KBM-7 (cell line): ENCODE measurements at places on chromosomes 12 and 14.

GRCh38 chr12:65171073-65171472 lies 1.7 kb downstream of the LEMD3 start:
- no peak for DNase-seq

- no peak for DNase-seq
Measured at GRCh38 chr12:54988402-54989054, 4.0 kb upstream of the TESPA1 start.

GRCh38 chr14:66405158-66405557 lies 81.0 kb upstream of the CCDC196 start:
- no peak for DNase-seq

GRCh38 chr12:15629108-15629507 lies 160.1 kb downstream of the EPS8 start:
- DNase-seq = peak; percentile 7

DNA sequence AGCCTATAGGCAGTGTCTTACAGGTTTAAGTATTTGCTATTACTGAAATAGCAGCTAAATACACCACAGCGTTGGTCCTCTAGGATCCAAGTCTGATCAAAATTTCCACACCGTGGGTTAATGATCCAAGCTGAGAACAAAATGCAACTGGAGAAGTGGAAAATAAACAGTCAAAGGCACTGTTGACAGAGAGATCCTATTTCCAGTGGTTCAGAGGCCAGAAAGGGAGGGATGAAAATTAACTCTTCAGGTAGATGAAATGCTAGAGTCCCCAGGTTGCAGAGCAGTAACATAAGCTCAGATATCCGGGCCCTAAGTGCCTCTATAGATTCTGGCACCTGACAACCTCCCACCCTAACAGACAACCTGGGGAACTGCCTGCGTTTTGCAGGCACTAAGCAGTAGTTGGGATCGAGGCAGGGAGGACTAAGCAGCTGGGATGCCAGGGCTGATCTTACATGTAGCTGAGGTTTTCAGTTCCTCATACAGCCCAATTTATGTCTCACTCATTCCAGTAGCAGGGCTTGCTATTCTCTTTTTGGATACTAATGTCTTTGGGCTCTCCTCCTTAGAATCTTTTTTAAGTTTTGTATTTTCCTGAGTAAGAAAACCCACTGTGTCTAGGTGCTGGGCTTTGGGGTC lies 42.7 kb upstream of the CRACR2A start:
- DNase-seq = no peak
